Gastrocnemius medialis (tissue), 4 donors: ENCODE measurements at places on chromosomes 5 and 9. TPM values are rescaled to one million over a fixed set of nuclear protein-coding genes. Genes with fewer than 3 reads are reported as not detected.
A peak's percentile ranks its signal among the peaks of the same experiment; 100 is the strongest.

PAPPA gene
- total RNA-seq = 0.56 TPM

SLC45A2 gene
- not detected for total RNA-seq

GALNT12 gene
- 1.6 TPM for total RNA-seq

SCAI gene
- total RNA-seq = 1.1 TPM

ECPAS gene
- total RNA-seq = 491 TPM

ZDHHC11 gene
- total RNA-seq = 2.3 TPM

GADD45G gene
- 121 TPM for total RNA-seq

CCNO gene
- not detected for total RNA-seq

DNA sequence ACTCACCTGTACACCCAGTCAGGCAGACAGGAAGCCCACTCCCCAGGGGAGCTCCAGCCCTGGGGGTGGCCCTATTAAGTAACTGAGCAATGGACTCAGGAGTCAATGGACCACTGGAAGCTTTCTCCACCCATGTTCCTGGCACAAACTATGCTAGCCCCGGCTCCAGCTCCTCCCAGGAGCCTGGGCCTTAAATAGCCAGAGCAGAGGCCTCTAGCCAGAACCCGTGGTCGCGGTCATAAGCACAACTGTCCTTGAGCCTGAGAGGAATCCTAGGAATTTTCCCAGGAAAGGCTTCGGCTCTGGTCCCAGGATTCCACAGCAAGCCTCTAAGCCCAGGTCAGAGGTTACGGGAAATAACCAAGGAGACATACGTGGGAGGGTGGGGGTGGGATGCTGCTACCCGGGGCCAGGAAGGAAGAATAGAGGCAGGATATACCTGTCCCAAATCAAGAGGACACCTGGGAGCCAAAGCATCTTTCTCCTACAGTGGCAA, 5.5 kb downstream of the SEPTIN8 start:
- no peaks in the 10 kb centered on the region for H3K27me3 ChIP-seq
- H3K4me1 ChIP-seq = peaks cover 33% of the 10 kb centered on the region

DNA sequence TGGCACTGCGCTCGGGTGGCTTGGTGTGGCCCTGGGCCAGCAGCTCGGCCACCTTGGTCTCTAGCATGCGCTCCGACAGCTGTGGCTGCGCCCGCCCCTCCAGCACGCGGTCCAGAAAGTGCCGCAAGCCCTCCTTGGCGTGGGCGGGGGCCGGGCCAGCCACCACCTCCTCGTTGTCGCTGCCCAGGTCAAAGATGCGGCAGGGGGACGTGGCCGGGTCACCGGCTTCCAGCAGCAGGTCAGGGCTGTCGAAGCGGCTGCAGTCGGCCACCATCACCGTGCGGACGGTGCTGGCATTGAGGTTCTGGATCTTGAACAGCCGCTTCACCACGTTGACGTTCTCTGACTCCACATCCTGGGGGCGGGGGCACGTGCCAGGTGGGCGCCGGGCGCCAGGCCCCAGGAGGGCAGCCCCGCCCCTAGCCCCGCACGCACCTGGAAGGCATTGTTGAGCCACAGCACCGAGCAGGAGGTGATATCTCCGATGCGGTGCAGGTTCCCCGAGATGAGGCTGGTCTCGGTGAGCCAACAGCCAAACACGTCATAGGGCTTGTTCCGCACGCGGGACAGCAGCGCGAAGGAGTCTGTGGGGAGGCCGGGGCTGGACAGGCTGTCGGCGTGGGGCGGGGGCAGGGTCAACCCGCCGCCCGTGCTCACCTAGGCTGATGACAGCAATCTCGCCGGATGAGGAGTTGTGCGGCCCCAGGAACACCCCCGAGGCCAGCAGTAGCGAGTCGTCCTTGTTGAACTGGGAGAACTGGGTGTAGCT, 2.2 kb downstream of the FBXW5 start:
- H3K4me1 ChIP-seq = peaks cover 54% of the 10 kb centered on the region
- DNase-seq = no peak
- H3K4me3 ChIP-seq = peak overlapping the region; percentile 96
- H3K36me3 ChIP-seq = no peaks in the 10 kb centered on the region

- H3K36me3 ChIP-seq = no peaks in the 10 kb centered on the region
- no peaks in the 10 kb centered on the region for H3K27me3 ChIP-seq
- no peaks in the 10 kb centered on the region for H3K4me1 ChIP-seq
- no peak overlapping the region for H3K4me3 ChIP-seq
- no peak overlapping the region for H3K27ac ChIP-seq
Observed at GRCh38 chr5:174531782-174532191, 192.6 kb upstream of the MSX2 start.

DNA sequence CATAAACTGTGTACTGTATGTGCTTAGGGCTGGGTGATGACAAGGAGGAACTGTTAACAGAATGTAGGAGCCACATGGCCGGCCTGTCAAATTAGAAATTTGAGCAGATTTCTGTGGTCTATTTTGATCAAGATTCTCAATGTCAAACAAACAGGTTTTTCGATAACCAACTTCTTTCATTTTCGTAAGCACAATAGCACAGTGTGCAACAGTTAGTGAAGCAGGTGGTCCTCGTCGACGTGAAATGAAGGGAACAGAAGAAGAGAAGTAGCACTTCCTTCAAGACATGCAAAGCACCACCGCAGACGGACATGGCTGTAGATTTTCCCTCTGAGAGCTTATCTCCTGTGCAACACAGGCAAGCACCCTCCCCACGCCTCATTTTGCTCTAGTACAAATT, 252.1 kb downstream of the CRB2 start:
- H3K27me3 ChIP-seq = no peaks in the 10 kb centered on the region
- no peak for DNase-seq
- H3K36me3 ChIP-seq = no peaks in the 10 kb centered on the region
- no peak overlapping the region for H3K4me3 ChIP-seq

- no peak overlapping the region for H3K27ac ChIP-seq
- no peak overlapping the region for H3K4me3 ChIP-seq
- H3K36me3 ChIP-seq = no peaks in the 10 kb centered on the region
- no peaks in the 10 kb centered on the region for H3K4me1 ChIP-seq
Observed at GRCh38 chr9:81430727-81431126, 258.6 kb downstream of the TLE1 start.

GRCh38 chr9:135757356-135757755, 55.4 kb downstream of the KCNT1 start:
- peak; percentile 85 for DNase-seq
- no peaks in the 10 kb centered on the region for H3K36me3 ChIP-seq
- peaks cover 9% of the 10 kb centered on the region for H3K4me1 ChIP-seq

- H3K4me1 ChIP-seq = no peaks in the 10 kb centered on the region
- no peak overlapping the region for H3K27ac ChIP-seq
- no peaks in the 10 kb centered on the region for H3K36me3 ChIP-seq
- H3K27me3 ChIP-seq = peaks cover 22% of the 10 kb centered on the region
- DNase-seq = no peak
Observed at GRCh38 chr5:1186351-1187233, 14.8 kb upstream of the SLC6A19 start.

DNA sequence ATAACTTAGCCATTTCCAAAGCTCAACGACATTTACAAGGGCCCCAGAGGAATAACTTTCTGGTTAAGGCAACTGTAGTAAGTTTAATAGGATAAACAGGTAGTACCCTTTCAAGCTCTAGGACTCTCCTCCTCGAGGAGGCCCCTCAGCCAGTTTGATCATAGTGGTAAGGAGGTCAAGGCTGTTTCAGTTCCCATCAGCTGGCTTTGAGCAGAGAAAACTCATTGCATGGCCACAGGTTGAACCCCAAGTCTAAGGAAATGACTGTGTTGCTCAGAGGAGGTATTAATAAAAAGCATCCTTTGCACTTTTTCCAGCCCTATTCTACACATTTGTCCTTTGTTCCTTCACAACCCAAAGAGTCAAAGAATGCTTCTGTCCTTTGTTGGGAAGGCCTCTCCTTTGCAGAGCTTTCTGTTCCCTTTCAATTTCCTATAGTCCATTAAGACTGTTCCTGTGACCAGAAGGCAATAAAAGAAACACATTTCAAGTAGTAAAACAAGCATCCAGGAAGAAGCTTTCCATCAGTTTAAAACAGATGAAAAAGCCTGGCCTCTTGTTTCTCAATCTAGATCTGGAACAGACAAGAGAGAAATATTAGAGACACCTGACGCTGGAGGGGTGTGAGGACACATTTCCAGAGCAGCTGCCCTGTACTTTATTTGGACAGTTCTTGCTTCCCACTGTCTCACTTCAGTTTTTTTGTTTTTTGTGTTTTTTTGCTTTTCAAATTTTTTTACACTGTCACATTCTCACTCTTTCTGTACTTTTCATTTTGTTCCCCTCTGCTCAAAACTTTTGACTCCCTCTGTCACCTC, 54.1 kb downstream of the PRRC1 start:
- H3K27me3 ChIP-seq = no peaks in the 10 kb centered on the region
- H3K4me3 ChIP-seq = no peak overlapping the region
- no peaks in the 10 kb centered on the region for H3K4me1 ChIP-seq
- H3K36me3 ChIP-seq = no peaks in the 10 kb centered on the region
- no peak for DNase-seq
- H3K27ac ChIP-seq = no peak overlapping the region

GRCh38 chr5:160555971-160556631, 134.4 kb downstream of the PTTG1 start:
- no peak overlapping the region for H3K27ac ChIP-seq
- H3K4me1 ChIP-seq = no peaks in the 10 kb centered on the region
- no peaks in the 10 kb centered on the region for H3K36me3 ChIP-seq
- DNase-seq = no peak

GRCh38 chr5:109519416-109519815, 109.6 kb upstream of the PJA2 start:
- H3K4me3 ChIP-seq = no peak overlapping the region
- H3K36me3 ChIP-seq = no peaks in the 10 kb centered on the region

DNA sequence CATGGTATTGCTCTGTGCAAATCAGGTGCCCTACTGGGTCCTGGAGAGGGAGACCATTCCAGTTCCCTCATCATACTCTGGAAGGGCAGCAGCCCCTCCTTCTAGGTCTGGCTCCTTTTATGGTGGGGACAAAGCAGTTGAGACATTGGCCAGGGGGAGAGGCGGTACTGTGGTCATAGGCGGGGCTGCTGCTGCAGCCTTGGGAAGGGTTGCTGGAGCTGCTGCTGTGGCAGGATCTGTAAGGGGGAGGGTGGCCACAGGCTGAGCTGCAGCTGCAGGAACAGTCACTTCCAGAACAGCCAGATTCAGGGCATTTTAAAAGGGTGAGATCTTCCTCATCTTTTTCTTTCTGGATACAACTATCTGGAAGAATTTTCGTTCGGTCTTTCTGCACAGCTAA, 233.0 kb upstream of the SGCD start:
- H3K27ac ChIP-seq = no peak overlapping the region
- no peaks in the 10 kb centered on the region for H3K4me1 ChIP-seq

- H3K27me3 ChIP-seq = no peaks in the 10 kb centered on the region
- H3K4me3 ChIP-seq = no peak overlapping the region
- H3K4me1 ChIP-seq = no peaks in the 10 kb centered on the region
- DNase-seq = no peak
- H3K27ac ChIP-seq = no peak overlapping the region
Observed at GRCh38 chr9:87237336-87237735, 260.3 kb upstream of the DAPK1 start.

- H3K27me3 ChIP-seq = no peaks in the 10 kb centered on the region
- peak overlapping the region; percentile 63 for H3K27ac ChIP-seq
- H3K36me3 ChIP-seq = no peaks in the 10 kb centered on the region
- no peak for DNase-seq
Observed at GRCh38 chr5:96648023-96648422, 14.2 kb upstream of the CAST start.

DNA sequence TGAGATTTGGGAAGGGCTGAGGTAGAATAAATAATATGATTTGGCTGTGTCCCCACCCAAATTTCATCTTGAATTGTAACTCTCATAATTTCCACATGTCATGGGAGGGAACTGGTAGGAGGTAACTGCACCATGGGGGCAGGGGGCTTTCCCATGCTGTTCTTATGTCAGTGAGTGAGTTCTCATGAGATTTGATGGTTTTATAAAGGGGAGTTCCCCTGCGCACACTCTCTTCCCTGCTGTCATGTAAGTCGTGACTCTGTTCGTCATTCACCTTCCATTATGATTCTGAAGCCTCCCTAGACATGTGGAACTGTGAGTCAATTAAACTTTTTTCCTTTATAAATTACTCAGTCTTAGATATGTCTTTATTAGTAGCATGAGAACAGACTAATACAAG, 115.5 kb upstream of the STARD4 start:
- DNase-seq = no peak
- no peak overlapping the region for H3K4me3 ChIP-seq
- no peaks in the 10 kb centered on the region for H3K4me1 ChIP-seq
- no peaks in the 10 kb centered on the region for H3K27me3 ChIP-seq

DNA sequence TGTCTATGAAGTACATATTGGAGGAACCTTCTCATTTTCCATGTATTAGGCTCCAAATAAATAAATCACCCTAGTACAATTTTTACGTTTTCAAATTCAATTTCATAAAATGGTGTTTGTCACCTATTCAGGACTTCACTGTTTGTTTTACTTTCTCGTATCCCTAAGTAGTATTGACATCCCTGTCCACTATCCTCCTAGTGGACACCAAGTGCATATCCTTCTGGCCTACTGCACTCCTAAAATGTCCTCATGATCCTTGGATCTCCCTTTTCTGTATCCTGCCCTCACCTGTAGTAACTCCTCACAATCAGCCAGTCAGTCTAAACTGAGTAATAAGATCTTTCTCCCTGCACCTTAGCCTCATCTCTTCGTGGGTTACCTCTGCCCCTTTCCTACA, 539.9 kb downstream of the DMRTA1 start:
- no peak for DNase-seq
- no peaks in the 10 kb centered on the region for H3K27me3 ChIP-seq
- H3K4me3 ChIP-seq = no peak overlapping the region
- no peaks in the 10 kb centered on the region for H3K36me3 ChIP-seq

GRCh38 chr9:124795881-124796431, 19.0 kb downstream of the OLFML2A start:
- no peaks in the 10 kb centered on the region for H3K27me3 ChIP-seq
- no peak overlapping the region for H3K4me3 ChIP-seq
- no peak for DNase-seq

- H3K27ac ChIP-seq = no peak overlapping the region
- H3K27me3 ChIP-seq = no peaks in the 10 kb centered on the region
- H3K4me1 ChIP-seq = no peaks in the 10 kb centered on the region
- DNase-seq = no peak
- H3K36me3 ChIP-seq = no peaks in the 10 kb centered on the region
Observed at GRCh38 chr9:120191141-120191540, 388.8 kb downstream of the CDK5RAP2 start.

DNA sequence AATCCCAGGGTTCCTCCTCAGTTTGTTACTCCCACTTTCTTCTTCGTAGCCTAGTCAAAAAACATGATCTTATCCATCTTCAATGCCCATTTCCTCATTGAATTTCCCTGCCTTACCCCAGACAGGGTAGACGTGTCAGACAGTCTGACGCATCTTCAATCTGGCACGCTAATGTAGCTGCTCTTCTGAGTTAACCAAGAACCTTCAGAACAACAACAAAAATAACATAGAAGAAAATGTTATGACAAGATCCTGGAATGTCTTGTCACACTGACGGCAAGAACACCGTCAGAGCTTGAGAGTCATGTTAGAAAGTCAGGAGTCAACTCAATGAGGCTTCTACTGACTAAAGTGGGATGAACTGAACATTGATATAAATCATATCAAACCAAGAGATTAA, 122.7 kb upstream of the SPDL1 start:
- DNase-seq = no peak
- no peak overlapping the region for H3K27ac ChIP-seq
- no peaks in the 10 kb centered on the region for H3K4me1 ChIP-seq
- H3K4me3 ChIP-seq = no peak overlapping the region
- no peaks in the 10 kb centered on the region for H3K36me3 ChIP-seq

GRCh38 chr5:157543825-157544622, 31.6 kb downstream of the ADAM19 start:
- no peak overlapping the region for H3K27ac ChIP-seq
- DNase-seq = no peak
- H3K4me1 ChIP-seq = peaks cover 33% of the 10 kb centered on the region
- H3K27me3 ChIP-seq = no peaks in the 10 kb centered on the region

GRCh38 chr9:86337469-86338108, 16.6 kb downstream of the TUT7 start:
- no peaks in the 10 kb centered on the region for H3K4me1 ChIP-seq
- H3K4me3 ChIP-seq = no peak overlapping the region
- H3K27ac ChIP-seq = no peak overlapping the region
- DNase-seq = no peak
- H3K27me3 ChIP-seq = no peaks in the 10 kb centered on the region
